Right atrium auricular region (tissue), 2 donors: ENCODE measurements at places on chromosomes 2 and 18. TPM values are rescaled to one million over a fixed set of nuclear protein-coding genes. Genes with fewer than 3 reads are reported as not detected.

Gene SCN7A
- total RNA-seq = 30.6 TPM

Gene TMEM200C
- total RNA-seq = 4.4 TPM

Gene SPEG
- 82.2 TPM for total RNA-seq

Gene FAM237A
- total RNA-seq = not detected

Gene CYRIA
- total RNA-seq = 2.8 TPM

Gene LGALSL
- 19.1 TPM for total RNA-seq

Gene IL36B
- not detected for total RNA-seq

Gene INHA
- total RNA-seq = 28.3 TPM

Gene SERPINB11
- total RNA-seq = not detected

Gene PPIL3
- total RNA-seq = 22.9 TPM

- DNase-seq = no peak
Observed at GRCh38 chr2:20201671-20202070, 23.3 kb downstream of the SDC1 start.

- no peak for DNase-seq
Observed at GRCh38 chr2:174666312-174666711, 68.7 kb upstream of the WIPF1 start.

DNA sequence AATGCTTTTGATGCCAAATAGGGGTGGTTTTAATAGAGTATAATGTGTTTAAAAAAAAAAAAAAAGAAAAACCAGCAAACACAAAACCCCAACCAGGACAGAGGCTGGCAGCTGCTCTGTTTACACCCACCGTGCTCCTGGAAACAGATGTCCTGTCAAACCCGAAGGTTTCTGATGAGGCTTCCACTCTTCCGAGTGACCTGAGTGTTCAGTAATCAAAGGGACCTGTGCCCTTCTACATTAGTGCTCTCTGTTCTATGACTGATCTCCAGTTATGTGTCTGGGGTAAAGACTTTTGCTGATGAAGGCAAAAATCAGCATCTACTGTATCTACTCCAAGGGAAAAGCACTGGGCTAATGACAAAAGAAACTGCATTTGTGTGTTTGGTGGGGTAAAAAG is 3.5 kb upstream of the KLHL29 start:
- DNase-seq = no peak

DNA sequence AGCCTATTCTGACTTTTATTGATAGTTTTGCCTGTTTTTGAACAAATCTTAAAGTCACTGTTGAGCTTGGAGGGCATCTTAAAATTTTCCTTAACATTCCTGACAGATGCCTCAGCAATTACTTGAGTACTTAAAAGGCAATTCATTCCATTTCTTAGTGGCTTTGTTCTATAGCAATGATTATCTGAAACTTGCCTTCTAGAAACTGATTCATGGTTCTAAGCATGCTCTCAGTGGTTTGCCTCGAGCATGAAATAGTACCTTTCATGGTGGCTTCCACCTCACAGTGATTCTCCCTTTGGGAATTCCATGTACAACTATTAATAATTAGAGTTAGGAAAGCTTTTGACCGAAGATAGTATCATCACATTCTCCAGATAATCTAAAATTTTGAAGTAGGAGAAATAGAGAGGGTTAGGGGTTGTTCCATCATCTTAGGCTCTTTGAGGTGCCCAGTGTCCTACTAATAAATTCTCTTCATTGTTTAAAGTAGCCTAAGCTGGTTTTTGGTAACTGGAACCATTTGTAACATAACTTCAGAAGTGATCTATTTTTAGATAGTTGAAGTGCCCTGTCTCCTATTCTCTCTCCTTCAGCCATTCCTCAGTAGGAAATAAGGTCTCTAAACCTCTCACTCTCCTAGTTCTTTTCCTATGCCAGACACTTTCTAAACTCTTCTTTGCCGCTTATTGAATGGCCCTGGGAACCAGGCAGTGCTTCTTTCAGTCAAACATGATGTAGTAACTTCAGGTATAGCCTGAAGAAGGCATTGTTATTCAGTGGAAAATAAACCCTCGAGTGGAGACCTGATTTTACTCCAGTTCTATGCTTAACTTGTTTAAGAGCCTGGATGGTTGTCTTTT is 156.1 kb downstream of the HAUS1 start:
- no peak for DNase-seq

DNA sequence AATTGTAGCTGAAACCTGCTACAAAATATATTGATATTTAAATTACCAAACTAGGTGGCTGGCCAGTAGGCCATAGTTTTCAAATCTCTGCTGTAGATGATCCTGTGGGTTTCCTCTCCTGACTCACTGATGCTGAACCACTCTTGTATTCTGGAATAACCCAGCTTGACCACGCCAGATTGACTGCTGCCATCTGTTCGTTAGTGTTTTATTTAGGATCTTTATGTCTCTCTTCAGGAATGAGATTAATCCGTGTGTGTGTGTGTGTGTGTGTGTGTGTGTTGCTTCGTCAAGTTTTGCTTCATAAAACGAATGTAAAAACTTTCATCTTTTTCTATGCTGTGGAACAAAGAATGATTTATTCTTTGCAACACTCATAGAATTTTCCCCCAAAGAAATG is 187.1 kb downstream of the DYSF start:
- DNase-seq = no peak

DNA sequence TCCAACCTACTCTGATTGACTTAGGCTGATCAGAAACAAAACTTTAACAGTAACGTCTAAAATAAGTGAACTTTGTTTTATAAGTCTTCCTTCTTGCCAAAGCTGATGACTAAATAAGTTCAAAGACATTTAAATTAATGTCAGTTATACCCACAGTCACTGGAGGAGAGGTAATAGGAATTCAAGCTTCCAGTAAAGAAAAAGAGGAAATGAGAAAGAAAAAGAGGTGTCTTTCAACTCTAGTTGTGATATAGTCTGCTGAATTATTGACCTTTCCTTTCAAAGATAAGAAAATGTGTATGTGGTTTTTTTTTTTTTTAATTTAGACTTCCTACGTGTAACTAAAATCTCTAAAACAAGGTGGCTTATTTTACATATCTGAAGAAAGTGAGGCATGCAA is 191.5 kb downstream of the SLC8A1 start:
- DNase-seq = no peak

DNA sequence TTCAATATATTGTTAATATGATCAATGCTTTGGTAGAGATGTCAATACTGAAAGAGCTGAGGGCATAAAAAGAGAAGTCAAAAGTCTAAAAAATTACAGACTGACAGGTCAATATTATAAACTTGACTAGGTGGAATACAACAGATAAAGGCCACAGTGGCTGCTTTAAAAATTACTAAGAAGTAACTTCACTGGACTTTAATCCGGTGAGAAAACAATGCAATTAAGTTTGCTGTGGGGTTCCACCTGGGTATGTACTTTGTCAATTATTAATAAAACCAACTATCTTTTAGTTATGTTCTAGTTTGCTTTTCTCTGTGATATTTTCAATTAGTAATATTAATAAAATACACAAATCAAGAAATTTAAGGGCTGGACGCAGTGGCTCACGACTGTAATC is 44.7 kb downstream of the RAPH1 start:
- DNase-seq = no peak

GRCh38 chr2:128765811-128766210 is 447.1 kb upstream of the HS6ST1 start:
- DNase-seq = peak; percentile 52

- DNase-seq = no peak
Observed at GRCh38 chr18:76487070-76487469, 8.0 kb downstream of the ZNF516 start.

DNA sequence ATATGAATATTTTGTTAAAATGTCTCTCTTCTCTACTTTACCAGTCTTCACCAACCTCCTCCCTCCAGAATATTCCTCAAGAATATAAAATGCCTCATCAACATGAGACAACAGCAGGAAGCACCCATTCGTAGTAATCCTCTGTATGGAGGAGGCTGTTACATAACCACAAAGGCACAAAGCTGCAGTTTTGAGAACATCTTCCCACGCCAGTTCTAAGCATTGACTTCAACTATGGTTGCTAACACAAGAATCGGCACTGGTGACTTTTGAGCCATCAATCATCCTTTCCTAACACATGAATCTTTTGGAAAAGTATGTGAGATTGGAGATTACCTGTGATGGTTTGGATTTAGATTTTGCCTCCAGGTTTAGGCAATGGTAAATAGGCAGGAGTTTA is 54.9 kb upstream of the CYP1B1 start:
- DNase-seq = no peak

DNA sequence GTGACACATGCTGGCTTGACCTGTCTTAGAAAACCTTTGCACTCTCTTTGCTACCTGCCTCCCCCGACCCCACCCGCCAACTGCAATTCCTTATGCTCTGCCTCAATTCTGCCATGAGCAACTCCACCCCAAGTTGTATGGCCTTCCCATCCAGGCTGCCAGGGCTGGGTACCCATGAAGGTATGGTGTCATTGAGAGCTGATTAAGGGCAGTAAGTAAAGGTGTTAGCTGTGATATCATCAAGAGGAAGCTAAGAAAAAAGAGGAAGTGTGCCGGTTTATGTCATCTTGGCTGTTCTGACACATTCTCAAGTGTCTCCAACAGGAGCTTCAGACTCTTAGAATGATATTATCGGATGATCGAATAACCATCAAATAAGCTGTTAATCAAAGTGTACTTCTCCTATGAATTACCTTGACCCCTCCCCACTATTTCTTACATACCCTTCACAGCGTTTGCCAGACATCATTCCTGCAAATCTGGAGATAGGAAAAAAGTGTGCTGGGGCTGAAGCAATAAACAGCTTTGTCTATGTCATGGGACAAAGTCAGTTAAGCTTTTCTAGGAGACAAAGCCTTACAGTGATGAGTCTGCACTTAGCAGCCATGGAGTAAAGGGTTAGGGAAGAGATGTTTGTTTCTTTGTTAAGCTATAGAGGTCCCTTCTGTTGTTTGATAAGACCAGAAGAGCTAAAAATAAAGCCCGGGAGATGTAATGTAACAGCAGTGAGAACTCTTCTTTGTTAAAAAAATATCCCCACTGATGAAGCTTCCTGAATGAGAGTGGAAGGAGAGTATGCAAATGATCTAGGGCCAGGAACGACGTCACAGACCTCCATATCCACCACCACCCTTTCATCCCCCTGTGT is 40.4 kb upstream of the SMAD2 start:
- no peak for DNase-seq

DNA sequence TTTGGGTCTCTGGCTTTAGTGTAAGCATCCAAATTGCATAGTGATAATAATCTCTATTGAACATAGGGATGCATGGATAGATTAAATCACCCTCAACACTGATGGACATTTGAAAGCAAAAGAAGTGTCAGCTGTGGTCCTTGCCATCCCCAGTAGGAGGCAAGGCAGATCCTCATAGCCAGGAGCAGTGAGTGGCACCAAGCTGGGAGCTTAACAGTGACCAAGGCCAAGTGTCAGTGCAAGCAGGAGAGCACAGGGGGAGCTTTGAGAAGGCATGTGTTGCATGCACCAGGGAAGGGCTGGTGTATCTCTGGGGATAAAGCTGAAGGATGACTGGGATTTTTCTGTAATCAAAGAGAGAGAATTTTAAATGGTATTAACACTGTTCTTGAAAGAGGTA is 14.7 kb downstream of the SLC14A1 start:
- no peak for DNase-seq

DNA sequence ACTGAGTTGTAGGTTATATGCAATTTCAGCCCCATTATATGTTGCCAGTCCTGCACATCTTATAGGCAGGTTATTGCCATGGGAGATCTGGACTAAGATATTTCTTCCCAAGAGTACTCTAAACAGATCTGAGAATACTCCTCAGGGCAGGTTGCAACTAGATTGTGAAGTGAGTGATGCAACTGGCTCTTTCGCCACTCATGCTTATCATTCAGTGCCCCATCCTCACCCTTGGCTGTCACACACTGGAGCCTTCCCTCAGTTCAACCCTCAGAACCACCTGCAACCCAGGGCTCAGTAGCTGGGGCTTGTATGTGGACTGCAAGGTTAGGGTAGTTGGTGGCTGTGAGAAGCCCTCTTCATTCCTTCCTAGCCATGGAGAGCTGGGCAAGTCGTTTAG is 14.1 kb downstream of the MERTK start:
- no peak for DNase-seq

GRCh38 chr18:27276886-27277285 is 91.8 kb upstream of the CHST9 start:
- DNase-seq = no peak

DNA sequence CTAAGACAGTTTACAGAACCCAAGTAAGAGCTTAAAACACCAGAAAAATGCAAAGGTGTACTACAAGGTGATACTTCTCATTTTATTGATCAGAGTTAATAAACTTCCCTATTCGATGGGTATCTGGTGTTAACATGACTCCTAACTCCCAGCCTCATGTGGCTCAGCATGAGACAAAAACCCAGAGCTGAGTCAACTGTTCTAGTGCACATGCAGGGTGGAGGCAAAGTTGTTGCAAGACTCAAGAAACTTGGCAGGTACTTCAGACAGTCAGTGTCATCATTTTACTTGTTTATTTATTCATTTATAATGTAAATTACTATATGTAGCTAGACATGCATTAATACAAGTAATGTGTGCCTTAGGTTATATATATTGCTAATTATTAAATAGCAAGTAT is 216.6 kb upstream of the DSEL start:
- no peak for DNase-seq

GRCh38 chr2:100653449-100654035 is 90.7 kb downstream of the PDCL3 start:
- no peak for DNase-seq

- no peak for DNase-seq
Observed at GRCh38 chr2:54704688-54705605, 18.5 kb upstream of the EML6 start.

GRCh38 chr2:63871864-63872263 is 30.2 kb downstream of the UGP2 start:
- no peak for DNase-seq

- DNase-seq = no peak
Observed at GRCh38 chr2:25227576-25227975, 59.2 kb upstream of the POMC start.

- DNase-seq = peak; percentile 56
Observed at GRCh38 chr2:231929961-231930592, 3.9 kb upstream of the NPPC start.

- no peak for DNase-seq
Observed at GRCh38 chr2:68817306-68817705, 53.9 kb downstream of the BMP10 start.

DNA sequence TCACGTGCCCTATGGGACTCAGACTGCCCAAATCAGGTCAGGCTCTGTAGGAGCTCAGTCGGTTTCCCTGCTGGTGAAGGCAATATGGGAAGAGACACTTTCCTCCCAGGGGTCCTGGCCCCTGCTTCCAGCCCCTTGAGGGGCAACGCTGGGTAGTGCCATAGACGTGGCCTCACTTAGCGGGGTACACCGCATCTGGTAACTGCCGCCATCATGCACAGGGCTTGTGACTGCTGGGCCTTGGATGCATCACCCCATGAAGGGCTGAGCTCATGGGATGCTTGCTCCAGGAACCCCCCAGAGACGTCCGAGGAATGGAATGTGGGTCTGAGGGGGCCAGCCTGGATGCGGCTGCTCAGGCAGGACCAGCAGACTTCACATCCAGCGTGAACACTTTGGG is 127.3 kb upstream of the HDAC4 start:
- no peak for DNase-seq

DNA sequence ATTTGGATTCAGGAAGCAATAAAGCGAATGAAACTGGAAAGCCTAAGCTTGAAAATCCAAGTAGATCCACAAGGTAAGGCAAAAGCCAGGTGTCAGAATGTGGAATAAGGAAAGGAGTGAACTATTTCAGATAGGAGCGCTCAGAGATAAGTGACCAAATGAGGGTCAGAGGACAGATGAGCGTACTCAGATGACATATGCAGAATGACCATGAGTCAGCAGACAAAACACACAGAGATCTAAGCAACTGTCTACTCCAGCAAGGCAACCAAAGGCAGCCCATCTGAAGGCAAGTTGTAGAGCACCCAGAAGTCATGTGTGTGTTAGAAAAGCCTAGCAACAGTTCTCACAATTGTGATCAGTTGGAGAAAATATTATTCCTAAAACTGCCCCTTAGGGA is 548.4 kb upstream of the FSHR start:
- no peak for DNase-seq
